ENCODE measurements at places on chromosomes 13 and 19.

DNA sequence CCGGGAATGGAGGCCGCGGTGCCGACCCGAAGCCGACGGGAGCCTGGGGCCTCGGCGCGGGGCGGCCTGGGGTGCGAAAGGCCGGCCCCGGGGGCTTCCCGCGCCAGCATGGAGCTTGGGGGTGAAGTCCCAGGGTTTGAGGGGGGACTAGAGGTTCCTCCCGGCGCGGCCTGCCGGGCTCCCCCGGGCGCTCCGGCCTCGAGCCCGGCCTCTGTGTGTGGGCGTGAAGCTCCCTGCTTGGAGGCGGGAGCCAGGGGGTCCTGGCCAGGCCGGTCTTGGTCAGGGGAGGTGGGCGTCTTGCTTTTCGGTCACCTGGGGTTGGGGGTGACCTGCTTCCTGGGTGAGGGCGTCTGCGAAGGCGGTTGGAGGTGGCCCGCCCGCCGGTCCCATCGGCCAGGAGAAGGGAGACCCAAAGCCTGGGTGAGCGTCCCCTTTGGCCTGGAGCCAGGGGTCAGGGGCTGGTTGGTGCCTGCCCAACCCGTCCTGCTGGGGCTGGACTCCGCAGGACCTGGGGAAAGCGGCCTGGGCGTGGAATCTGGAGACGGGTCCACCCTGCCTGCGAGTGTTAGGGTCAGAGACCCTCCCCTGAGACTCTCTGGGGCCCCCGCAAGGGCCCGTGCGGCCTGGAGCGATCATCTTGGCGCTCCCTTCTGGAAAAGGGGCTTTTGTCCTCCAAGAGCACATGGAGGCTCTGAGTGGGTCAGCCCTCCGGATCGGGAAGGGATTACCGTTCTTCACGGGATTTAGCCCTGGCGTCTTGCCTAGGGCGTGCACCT is 535 bp downstream of the BSG start:
- DNase-seq = peak; percentile 36

- DNase-seq = no peak
These were observed 122.8 kb upstream of the KLF12 start for GRCh38 chr13:74256969-74257368.

GRCh38 chr13:99505814-99506269 is 4.6 kb downstream of the TM9SF2 start:
- no peak for DNase-seq

DNA sequence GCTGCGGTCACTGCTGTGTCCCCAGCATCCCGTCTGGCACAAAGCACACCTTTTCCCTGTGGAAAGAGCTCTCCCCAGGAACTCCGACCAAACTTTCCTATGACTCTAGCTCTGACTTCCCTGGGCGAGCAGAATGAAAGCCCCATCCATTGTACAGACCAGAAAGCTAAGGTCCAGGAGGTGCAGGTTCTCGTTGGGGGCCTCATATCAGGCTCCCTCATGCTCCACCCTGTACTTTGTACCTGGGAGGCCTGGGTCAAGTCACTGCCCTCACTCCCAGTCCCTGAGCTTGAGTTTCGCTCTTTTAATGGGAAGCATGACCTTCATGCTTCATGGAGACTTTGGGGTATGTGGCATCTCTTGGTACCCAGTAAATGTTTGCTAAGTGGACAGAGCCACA is 18.4 kb downstream of the CYTH2 start:
- DNase-seq = no peak

DNA sequence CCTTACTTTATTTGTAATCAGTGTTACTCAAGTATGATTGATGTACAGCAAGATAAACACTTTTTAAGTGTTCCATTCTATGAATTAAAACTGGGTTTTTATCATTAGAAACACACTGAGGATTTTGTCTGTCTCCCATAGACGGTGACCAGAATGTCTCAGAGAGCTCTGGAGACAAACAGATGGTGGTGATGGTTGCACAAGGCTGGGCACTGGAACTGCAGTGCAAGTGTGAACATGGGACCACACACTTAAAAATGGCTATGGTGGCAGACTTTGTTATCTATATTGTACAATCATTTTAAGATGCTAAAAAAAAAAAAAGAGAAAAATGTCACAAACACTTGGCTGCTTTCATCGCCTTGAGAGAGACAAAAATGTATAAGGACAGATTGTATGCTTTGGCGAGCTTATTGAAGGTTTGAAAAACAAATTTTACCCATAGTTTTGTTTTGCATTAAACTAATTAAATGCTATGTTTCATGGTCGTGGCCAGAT is 273.0 kb downstream of the SHISA2 start:
- DNase-seq = no peak

DNA sequence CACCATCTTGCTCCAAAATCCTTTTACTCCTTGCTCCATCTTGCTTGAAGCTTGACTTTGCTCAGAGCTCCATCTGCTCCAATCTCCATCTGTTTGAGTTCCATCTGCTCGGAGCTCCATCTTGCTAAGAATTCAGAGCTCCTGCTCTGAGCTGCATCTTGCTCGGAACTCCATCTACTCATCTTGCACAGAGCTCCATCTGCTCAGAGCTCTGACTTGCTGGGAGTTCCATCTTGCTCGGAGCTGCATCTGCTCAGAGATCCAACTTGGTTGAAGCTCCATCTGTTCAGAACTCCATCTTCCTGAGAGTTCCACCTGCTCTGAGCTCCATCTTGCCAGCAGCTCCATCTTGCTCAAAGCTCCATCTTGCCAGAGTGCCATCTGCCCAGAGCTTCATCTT is 80.6 kb upstream of the ZNF98 start:
- no peak for DNase-seq

GRCh38 chr13:68923995-68924394 is 1183.6 kb upstream of the ATXN8OS start:
- no peak for DNase-seq

DNA sequence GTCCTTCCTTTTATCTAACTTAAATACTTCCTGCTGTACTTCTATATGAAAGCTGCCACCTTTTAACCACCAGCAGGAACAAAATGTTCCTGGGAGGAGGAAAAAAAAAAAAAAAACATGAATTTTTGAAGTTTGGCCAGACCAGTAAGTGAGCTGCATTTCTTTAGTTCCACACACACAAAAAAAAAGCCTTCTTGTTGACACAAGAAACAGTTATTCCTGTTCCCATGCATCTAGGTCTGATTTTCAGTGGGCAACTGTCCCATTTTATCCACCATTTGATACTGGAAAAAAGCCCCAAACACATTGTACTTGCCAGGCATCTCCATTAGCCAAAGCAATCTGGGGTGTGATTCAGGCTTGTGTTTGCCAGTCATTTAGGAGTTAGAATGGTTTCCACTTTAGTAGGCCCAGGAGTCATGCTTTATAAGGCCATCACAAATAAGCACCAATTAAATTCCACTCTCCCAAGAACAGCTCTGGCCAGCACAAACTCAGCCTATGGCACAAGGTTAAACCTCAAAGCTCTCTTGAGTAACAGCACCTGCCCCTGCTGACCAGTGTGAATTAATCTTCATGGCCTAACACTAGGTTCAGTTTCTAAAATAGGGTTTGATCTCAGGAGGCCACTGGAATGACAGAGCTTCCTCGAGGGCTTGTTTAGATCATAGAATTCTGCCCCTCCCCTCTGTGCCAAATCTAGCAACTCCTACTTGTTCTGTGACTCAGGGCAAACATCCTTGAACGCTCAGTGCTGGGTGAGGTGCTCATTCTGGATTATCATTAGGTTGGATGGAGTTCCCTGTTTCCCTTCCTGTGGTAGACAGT is 67.1 kb downstream of the NUFIP1 start:
- no peak for DNase-seq

DNA sequence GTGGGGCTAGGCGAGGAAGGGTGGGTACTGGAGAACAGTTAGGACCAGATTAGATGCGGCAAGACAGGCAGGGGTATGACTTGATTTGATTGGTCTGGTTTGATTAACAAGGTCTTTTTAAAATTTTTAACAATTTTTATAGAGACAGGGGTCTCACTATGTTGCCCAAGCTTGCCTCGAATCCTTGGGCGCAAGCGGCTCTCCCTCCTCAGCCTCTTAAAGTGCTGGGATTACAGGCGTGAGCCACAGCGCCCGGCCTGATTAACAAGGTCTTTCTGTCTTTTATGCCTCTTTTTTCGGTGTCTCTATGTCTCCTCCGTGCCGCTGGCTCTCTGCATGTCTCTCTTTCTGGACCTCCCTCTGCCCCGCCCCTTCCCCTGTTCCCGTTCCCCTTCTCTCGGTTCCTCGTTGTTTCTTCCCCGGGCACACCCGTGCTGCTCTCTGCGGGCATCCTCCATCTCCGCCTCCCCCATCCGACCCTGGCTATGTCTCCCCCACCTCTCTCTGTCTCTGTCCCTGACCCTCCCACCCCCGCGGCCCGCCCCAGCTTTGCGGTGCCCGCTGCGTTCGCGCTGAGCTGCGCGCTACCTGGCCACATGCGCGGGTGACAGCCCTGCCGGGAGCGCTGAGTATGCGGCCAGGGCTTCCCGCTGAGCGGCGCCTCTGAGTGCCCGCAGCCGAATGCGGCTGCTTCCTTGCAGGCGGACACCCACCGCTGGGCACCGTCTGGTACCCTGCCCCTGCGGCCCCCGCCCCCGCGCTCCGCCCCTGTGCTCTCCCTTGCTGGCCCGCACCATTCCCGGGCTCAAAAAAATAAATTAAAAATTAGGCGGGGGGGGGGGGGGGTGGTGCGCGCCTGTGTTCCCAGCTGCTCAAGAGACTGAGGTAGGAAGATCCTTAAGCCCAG is 8.1 kb upstream of the SDHAF1 start:
- DNase-seq = peak; percentile 23

- DNase-seq = peak; percentile 64
These were observed 33.9 kb downstream of the CCNE1 start for GRCh38 chr19:29845574-29846176.

- peak; percentile 93 for DNase-seq
These were observed at the start of gene ZNF585A for GRCh38 chr19:37172368-37173366. Gene ZNF585A, minus strand, starts transcription at chr19:37172695. Its CDS starts 2,785 bp downstream, at chr19:37169910.

GRCh38 chr13:112783978-112784371 is 94.1 kb downstream of the ATP11A start:
- DNase-seq = no peak

DNA sequence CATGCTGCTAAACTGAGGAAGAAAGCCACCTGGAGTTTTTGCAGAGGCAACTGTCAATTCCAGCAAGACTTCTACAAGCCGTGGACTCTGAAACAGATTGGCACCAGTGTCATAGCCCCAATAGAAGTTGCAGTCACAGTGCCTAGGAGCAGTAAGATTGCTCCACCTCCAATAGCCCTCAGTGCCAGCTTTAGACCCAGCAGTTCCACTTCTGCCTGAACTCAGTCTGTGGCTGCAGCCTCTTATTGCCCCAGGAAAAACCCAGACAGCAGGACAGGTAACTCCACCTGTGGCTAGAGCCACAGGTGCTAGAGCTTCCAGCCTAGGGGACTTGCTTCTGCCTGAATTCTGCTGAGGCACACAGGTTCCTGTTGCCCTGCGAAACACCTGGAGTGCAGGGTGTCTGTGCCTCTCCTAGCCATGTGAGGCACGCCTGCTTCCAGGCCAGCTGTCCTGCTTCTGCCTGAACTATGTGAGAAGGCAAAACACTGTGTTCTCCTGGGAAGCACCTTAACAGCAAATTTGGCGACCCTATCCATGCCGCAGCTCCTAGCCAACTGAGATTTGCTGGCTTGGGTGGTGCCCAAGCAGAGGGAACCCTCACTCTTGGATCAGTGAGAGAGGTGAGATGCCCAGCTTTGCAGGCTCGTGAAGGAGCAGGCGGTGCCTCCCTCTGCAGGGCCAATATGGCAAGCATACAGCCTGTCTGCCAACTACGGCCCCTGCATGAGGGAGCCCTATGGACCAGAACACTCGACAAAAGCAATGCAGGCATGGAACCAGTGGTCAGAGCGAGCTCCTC is 607.6 kb downstream of the PCDH17 start:
- no peak for DNase-seq

DNA sequence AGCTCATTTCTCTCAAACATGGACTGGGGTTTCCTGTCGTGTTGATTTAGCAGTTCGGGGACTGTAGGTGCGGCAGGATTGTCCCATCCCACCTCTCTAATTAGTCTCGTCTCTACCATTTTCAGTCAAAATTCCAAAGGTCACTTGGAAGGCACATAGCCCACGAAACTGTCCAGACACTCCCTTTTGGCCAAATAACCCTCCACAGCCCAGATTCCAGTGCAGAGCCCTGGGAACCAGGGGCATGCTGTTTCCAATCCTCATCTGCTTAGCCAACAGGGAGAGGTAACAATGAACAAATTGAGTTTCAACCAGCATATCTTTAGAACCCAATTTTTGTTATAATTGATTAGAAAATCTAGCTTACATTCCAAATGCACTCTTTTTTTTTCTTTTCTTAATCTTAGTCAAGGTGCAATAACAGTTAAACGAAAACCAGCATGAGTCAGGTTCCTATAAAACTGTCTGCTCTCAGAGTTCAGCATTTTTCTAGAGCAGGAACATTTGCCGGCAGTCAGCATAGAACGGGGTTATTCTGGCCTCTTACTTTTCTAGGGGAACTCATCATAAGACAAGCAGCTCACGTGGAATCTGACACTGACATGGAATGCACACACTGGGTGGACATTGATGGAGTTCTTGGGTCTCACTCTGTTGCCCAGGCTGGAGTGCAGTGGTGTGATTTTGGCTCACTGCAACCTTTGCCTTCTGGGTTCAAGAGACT is 14.4 kb upstream of the CEBPA start:
- DNase-seq = no peak
